B cell (primary cell): ENCODE measurements at places on chromosomes 2 and 18.

DNA sequence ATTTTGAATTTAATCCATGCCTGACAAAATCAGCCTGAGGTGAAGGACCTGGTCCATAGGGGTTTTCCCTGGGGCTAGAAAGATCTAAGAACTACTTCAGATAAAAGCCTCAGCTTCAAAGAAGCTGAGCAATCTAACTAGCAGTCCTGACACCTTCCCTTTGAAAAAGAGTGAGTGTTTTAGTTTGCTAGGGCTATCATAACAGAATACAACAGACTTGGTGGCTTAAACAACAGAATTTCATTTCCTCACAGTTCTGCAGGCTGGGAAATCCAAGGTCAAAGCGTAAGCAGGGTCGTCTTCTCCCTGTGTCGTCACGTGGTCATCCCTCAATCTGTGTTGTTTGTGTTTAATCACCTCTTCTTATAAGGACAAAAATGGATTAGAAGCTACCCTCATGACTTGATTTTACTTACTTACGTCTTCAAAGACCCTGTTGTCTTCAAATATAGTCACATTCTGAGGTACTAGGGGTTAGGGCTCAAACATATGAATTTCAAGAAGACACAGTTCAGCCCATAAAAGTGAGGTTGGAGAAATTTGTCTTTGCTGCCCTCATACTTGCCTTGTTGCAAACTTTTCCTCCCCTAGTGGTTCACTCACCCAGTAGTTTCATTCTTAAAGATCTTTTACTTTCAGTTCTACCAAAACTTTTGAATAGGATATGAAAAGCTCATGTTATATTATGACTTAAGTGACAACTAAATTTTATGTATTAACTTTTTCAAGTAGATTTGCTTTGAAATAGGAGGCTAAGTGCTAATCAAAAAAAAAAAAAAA is 673.8 kb downstream of the ARHGAP15 start:
- no peak for DNase-seq

GRCh38 chr2:234496835-234497593 is at the start of gene ARL4C:
Gene ARL4C (minus strand): TSS chr2:234497081. CDS start chr2:234496586, 495 bp downstream.
- peak; percentile 86 for DNase-seq

GRCh38 chr2:241863536-241863954 is 4.9 kb upstream of the PDCD1 start:
- DNase-seq, result no peak

GRCh38 chr2:127134833-127135830 is 28.2 kb upstream of the BIN1 start:
- no peak for DNase-seq

GRCh38 chr2:57536535-57537231 is 509.9 kb upstream of the VRK2 start:
- DNase-seq, result no peak

- DNase-seq, result no peak
Observed at GRCh38 chr2:144163592-144163991, 356.3 kb downstream of the ZEB2 start.

DNA sequence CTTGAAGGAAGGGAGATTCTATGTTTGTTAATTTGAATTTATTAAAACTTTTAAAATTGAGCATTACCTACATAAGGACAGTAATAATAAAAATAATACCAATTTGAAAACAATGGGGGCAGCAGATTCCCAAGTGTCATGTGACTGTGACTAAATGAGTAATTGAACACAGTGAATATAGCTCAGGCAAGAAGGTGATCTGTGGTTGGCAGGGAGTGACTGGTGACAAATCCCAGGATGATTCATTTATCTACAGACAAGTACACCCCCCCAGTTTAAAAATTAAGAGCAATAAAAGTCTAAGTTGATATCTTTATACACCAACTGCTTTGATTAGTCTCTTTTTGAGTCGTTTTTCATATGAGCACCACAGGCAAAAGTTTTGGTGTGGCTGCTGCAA is 299.5 kb downstream of the ARHGAP15 start:
- DNase-seq, result no peak

- DNase-seq, result no peak
Observed at GRCh38 chr18:37711766-37712505, 146.3 kb upstream of the CELF4 start.

- no peak for DNase-seq
Observed at GRCh38 chr2:69680001-69680675, 36.6 kb upstream of the AAK1 start.

DNA sequence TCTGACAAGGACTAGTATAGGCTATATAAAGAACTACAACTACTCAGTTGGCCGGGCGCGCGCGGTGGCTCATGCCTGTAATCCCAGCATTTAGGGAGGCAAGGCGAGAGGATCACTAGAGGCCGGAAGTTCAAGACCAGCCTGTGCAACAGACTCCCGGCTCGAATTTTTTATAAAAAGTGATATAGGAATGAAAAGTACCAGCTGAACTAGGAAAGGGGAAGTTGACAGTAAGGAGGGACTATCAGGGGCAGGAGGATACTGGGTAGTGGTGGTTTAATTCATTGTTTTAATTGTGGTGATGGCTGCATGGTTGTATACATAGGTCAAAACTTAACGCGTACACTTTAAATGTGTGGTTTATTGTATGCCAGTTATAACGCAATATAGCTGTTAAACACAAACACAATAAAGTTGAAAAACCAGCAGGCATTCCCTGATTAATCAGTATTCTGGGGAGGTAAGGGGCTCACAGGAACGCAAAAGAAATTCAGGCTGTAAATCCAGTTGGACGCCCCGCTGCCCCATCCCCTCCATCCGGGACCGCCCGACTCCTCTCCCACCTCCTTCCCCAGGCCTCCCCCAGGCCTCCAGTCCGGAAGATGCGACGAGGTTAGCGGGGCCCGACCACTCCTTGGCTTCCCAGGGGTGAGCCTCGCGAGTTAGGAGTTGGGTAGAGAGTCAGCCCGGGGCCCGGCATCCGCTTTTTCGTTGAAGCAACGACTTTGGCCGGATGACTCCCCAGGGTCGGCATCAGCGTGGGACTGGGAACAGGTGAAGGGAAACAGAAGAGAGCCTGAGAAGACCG is 746 bp upstream of the POLR1B start:
- DNase-seq, result peak; percentile 65

GRCh38 chr2:223054193-223054781 is 2.3 kb downstream of the KCNE4 start:
- DNase-seq, result no peak

DNA sequence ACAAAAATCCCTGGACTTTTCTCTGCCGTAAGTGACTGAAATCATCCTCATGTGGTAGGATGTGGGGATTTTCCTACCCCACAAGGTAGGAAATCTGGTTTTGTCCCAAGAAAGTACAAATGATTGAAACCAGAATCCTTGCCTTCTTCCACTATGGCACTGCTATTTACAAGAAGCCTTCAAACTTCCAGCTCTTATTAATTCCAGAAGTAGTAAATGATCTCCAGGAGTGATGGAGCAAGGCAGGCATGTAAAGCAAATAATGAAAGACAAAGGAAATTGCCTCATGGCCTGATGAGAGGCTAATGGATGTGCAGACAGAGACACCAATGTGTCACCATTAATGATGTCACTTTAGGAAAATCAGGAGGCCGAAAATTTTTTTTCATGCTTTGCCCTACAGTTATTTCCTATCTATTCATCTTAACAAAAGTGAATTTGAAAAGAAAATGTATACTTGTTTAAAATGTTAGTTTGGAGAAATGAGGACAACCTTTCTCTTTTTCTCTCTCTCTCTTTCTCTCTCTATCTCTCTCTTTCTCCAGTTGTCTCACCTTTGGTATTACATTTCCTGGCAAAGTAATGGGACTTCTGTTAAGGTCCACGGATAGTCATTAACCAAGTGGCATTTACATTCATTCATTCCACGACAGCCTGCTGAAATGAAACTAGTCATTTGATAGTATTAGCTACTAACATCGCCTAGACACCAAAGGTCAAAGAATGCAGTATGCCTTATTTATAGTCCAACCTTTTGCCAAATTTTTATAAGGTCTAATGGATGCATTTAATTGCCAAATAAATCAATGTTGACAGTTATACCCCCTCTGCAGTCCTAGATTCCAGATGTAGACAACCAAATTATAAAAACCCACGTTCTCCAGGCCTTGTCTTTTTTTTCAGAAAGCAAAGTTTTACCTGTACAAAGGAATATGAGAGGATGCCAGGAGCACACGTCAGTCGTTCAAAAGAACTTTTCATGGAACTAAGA is 5.0 kb upstream of the EVA1A start:
- DNase-seq, result no peak
